Activated naive CD4-positive, alpha-beta T cell treated with anti-CD3 and anti-CD28 coated beads for 36 hours (primary cell): ENCODE measurements at places on chromosomes 2 and 18. TPM values are rescaled to one million over a fixed set of nuclear protein-coding genes. Genes with fewer than 3 reads are reported as not detected.

DNA sequence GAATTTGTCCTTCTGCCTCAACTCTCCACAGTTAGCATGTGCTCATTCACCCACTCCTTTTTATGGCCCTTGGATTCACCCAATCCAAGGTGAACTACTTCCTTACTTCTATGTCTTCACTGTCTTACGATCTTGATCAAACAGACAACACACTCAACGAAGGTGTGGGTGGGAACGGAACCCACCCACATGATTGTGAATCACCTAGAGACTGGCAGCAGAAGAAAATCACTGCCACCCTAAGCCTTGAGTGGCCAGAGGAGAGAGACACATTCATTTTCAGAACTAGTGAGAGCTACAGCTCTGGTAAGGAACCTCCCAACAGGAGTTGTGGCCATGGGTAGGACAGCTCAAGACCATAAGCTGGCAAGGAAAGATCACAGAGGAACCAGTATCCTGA, 194.3 kb downstream of the PLCL1 start:
- H3K36me3 ChIP-seq: peaks cover 2% of the 10 kb centered on the region
- H3K27me3 ChIP-seq: no peaks in the 10 kb centered on the region
- peak; percentile 38 for DNase-seq
- H3K27ac ChIP-seq: no peak overlapping the region
- H3K4me1 ChIP-seq: peaks cover 72% of the 10 kb centered on the region

PJVK gene
- total RNA-seq: 2.0 TPM

DNA sequence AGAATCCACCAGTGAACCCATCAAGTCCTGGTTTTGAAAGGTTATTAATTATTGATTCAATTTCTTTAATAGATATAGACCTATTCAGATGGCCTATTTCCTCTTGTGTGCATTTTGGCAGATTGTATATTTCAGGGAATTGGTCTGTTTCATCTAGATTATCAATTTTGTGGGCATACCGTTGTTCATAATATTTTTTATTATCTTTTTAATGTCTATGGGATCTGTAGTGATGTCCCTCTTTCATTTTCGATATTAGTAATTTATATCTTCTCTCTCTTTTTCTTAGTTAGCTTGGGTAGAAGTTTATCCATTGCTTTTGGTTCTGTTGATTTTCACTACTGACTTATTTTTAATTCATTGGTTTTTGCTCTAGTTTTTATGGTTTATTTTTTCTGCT, 39.9 kb upstream of the TANC1 start:
- H3K27ac ChIP-seq: no peak overlapping the region
- H3K4me1 ChIP-seq: no peaks in the 10 kb centered on the region
- H3K36me3 ChIP-seq: no peaks in the 10 kb centered on the region
- H3K4me3 ChIP-seq: no peak overlapping the region

FER1L5 gene
- not detected for total RNA-seq

DNA sequence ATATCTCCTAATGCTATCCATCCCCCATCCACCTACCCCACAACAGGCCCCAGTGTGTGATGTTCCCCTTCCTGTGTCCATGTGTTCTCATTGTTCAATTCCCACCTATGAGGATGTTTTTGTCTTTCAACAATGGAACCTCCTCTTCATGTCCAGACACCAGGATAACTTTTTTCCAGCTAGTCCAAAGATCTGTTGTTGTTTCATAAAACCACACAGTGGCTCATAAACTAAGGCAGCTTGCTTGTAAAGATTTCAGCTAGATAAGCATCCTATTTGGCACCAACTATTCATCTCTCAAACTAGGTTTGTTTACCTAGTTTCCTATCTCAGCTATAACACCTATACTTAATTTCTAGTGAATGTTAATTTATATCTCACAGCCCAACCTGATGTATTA, 937.7 kb downstream of the TRIB2 start:
- H3K27me3 ChIP-seq: no peaks in the 10 kb centered on the region
- no peak overlapping the region for H3K27ac ChIP-seq
